ENCODE measurements at places on chromosomes 4 and X.

DNA sequence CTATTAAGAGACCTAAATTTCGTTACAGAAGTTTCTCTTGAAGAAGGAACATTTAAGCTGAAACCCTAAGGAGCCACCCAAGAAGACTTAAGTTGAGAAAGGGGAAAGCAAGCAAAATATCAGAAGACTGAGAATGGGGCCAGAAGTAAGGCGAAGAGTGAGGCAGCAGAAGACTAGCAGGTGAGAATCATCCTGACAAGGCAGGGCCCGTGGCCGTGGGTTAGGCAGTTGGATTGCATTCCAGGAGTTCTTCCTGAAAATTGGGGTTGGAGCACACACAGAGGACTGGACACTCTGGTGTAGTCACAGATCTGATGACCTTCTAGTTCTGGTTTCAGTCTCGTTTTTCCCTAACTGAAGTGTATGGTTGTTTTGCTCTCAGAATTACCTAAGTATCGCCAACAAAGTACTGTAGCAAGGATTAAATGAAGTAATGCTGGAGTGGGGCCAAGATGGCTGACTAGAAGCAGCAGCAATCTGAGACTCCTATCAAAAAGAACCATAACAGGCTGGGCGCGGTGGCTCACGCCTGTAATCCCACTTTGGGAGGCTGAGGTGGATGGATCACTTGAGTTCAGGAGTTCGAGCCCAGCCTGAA is 94.4 kb upstream of the GUCY1A1 start:
- DNase-seq = no peak

DNA sequence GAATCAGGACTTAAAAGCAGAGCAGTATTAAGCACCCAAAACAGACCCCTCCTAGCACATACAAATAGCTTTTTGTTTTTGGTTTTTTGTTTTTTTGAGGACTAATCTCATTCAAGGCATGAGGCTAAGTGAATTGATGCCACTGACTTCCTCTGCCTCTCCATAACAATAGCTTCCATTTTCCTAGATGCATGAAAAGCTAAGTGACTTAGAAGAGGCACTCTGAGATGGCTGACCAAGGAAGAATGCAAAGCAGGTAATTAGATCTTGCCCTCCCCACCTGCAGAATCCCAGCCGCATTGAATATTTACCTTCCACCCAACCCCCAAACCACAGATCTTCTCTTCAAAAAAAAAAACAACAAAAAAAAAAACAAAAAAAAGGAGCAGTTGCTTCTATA is 7.4 kb upstream of the KDR start:
- DNase-seq = no peak

GRCh38 chr4:183541752-183542040 is 36.8 kb downstream of the ING2 start:
- no peak for DNase-seq

DNA sequence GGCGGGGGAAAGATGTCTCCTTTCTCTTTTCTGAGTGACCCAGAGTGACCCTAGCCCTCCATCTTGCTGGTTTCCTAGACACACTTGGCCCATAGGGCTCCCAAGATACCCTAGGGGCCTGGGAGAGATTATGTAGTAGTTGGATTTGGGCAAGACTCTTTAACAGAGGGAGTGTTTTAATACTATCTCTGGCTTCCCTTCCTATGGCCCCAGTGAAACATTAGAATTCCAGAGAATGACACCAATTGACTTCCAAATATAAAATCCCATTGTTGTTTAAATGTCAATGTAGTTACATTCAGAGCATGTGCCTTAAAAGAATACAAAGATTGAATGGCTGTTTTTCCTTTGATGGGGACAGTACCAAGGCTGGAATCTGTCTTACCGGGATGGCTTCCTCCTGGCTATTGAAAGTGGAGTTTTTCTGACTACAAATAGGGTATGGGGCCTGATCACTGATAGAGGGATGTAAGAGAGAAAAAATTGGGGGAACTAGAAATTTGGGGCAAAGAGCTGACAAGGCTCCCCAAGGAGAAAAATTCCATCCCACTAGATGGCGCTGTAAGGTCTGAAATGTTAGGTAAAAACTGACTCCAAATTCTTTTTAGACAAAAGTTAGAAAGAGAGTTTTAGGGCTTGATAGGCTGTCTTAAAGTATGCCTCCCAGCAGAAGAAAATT is 10.7 kb downstream of the TENT5D start:
- DNase-seq = no peak

DNA sequence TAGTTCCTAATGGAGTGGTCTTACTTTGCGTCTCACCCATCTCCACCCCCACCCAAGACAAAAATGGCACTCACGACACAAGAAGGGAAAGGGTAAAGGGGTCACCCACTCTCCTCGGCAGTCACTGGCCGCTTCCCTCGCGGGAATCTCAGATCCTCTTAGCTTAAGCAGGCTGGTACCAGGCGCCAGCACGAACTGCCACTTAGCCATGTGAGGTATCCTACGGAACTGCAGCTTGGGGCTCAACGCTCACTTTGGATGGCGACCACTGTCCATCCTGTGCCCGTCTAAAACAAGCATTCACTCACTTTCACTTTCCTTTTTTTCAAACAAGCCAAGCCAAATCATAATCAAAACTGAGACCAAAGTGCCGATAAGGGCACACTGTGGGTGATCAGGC is 14.6 kb upstream of the MAGIX start:
- DNase-seq = no peak

DNA sequence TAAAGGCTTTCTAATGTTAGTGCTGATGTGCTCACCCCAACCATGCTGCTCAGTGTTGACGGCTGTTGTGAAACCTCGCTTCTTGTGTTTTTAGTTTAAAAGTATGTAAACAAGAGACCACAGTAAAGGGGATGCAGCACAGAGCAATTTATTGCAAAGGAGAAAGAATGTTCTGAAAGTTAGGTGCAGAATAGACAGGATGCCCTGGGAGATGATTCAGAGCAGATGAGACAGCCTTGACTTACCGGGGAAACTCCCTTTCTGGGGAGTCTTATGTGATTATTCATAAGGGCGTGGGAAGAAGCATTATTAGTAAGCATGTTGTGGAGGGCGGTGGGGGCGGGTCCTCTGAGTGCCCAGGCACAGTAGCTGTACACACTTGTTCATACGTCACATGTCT is 47.7 kb downstream of the EVC start:
- no peak for DNase-seq

DNA sequence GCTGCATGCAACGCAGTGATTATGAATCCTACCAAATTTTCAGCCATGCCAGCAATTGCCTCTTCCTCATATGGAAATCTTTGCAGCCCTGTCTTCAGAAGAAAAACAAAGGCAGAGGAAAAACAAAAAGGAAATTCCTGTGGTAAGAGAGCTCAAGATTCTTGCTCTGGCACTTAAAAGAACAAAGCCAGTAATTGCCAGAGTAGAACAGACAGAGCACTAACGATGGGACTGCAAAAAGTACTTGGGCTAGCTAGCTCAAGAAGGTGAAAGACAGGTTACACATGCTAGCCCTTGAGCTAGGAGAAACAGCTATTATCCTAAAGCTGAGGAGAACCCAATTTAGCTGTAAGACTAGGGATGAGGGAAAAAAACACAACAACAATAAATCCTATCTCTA is 582.3 kb downstream of the KCNIP4 start:
- no peak for DNase-seq

DNA sequence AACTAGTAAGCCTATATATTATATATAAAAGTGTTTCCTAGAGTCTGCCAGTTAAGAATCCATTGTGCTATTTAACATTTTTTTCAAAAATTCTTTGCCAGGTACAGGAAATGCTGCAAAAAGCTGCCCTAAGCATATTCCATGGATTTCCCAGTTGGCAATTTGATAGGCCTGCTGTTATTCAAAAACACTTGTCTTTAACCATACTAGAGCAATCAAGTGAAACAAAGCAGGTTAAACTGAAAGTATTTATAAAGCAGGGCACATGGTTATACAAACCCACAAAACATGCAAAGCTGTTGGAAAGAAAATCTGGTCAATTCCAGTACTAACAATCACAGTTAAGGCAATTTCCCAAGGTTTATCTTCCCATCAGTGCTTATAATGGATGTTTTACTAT is 159.9 kb downstream of the UNC5C start:
- no peak for DNase-seq

DNA sequence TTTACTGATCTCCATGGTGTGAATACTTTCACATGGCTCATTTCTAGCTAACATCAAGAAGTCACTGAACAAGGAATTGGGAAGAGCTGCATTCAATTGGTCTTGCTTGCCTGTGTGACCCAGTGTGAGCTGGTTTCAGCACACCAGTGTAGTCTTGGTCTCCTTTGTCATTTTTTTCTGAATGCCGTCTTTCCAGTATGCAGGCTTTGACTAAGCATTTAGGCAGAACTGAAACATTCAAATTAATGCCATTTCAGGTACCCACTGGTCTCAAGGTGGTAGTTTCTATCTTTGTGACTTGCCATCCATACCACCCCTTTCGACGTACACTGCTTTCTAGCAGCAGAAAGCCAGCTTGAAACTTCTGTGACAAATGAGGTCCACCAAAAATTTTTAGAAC is 550.5 kb upstream of the BOD1L1 start:
- no peak for DNase-seq

DNA sequence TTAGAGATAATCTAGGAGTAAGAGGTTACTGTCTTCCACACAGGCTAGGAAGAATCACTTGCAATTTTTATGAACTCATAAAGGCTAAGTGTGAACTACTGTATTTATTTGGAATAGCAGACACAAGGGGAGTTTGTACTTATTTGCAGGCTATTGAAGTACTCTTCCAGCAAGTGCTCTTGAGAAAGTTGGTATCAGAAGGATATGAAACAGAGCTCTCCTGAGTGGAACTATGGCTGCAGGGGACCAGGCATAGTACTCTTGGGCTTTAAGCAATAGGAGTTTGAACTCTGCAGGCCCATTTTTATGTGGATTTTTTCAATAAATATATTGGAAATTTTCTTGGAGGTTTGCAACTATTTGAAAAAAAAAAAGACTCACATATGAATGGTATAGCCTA is 756.3 kb upstream of the ATOH1 start:
- no peak for DNase-seq

DNA sequence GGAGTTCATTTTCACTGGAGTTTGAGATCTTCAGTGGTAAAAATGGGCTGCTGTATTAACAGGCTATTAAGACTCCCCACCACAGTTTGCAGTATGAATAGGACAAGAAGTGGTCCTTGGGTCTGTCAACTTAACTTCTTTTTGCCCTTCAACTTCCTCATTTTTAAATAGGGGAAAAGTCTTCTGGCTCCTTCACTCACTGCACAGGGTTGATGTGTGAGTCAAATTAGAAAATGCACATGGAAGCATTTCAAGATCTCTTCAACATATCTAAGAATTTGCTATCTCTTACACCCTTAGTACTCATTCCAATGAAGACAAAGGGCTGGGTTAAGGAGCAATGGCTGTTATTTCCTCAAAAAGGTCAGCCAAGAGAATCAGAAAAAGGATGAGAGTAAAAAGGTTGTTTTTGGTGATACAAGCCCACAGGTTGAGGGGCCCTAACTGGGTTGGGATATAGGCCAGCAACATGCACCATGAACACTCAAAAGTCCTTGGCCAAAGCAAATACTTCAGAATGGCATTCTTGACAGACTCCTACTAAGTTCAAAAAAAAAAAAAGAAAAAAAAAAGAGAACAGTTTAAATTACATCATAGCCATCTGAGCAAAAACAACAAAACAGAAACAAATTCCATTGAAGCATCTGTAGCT is 13.4 kb downstream of the PDE5A start:
- no peak for DNase-seq

DNA sequence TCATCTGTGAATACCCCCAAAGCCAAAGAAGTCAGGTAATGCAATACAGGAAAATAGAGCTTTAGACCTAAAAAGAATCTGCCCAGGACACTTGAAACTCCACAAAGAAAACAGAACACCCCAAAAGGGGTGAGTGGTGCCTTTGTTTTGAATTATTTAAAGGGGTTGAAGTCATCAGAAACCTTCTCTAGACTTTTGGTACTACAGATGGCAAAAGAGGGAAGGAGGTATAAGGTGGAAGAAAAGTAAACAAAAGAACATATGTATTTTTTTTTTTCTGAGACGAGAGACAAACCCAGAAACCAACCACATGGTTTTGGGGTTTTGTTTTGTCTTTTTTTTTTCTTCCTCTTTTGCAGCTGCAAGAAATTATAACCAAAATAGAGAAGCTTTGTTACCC is 1477.8 kb downstream of the C4orf33 start:
- DNase-seq = no peak

GRCh38 chrX:154136627-154137161 is 7.3 kb upstream of the OPN1LW start:
- peak; percentile 61 for DNase-seq

DNA sequence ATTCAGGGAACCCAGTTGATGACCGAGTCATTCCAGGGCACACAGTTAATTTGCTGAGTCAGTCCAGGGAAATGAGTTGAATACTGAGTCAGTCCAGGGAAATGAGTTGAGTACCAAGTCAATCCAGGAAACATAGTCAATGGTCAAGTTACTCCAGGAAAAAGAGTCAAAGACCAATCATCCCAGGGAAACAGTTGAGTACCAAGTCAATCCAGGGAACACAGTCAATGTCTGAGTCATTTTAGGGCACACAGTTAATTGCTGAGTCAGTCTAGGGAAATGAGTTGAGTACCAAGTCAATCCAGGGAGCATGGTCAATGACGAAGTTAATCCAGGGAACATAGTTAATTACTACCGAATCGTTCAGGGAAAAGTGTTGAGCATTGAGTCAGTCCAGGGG is 754.4 kb downstream of the NLGN4X start:
- DNase-seq = no peak

GRCh38 chrX:108131471-108131870 is 39.9 kb downstream of the ATG4A start:
- no peak for DNase-seq

GRCh38 chr4:115505326-115505725 is 391.9 kb upstream of the NDST4 start:
- DNase-seq = no peak

DNA sequence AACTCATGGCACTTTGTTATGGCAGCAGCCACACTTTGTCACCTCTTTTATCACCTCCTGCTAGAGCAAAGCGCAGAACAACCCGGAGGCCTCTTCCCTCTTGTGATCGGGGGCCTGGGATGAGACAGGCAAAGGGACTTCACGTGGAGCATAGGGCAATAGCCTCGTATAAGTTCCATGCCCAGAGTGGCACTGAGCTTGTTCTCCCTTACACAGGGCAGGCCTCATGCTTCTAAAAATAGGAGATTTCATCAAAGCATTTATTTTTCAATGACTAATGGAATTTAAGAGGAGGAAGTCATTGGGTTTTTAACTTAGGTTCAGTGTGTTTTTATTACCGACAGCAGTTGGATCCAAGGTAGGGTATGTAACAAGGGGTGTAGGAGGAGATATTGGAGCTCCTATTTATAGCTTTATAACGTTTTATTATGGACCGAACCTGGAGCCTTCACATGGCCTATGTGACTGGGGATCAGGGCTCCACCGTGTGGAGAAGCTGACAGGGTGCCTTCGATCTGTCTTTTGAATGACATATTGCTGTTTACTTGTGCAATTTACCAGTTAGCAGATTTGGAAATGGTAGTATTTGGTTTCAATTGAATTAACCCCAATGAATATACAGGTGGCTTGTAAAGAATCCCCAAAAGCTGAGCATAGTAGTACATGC is 93.8 kb downstream of the SLC2A9 start:
- no peak for DNase-seq

Data from GM12892 (cell line).